ENCODE measurements at places on chromosomes 6 and 20.

DNA sequence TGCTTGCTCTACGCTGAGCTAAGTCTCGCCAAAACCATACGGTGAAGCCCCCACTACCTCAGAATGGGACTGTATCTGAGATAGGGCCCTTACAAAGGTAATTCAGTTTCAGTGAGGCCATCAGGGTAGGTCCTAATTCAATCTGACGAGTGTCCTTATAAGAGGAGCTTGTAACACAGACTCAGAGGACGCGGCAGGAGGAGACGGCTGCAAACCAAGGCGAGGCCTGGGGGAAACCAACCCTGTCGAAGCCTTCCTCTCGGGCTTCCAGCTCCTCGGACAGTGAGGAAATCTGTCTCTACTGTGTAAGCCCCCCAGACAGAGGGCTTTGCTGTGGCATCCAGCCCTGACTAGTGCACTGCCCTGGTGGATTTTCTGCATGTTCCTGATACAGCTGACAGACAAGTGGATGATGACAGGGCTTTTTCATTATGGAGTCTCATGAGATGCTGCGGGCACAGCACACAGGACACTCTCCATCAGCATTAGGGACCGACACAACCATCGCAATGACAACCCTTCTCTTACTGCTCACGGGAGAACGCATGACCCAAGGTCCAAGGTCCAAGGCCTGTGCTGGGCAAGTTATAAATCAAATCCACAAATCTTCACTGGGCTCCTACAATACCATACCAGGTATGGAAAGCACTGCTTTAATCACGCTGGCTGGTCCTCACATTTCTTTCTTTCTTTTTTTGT is 48.2 kb downstream of the SSR1 start:
- DNase-seq, result no peak

GRCh38 chr6:72418495-72418894 is 203.4 kb upstream of the KCNQ5 start:
- DNase-seq, result no peak

DNA sequence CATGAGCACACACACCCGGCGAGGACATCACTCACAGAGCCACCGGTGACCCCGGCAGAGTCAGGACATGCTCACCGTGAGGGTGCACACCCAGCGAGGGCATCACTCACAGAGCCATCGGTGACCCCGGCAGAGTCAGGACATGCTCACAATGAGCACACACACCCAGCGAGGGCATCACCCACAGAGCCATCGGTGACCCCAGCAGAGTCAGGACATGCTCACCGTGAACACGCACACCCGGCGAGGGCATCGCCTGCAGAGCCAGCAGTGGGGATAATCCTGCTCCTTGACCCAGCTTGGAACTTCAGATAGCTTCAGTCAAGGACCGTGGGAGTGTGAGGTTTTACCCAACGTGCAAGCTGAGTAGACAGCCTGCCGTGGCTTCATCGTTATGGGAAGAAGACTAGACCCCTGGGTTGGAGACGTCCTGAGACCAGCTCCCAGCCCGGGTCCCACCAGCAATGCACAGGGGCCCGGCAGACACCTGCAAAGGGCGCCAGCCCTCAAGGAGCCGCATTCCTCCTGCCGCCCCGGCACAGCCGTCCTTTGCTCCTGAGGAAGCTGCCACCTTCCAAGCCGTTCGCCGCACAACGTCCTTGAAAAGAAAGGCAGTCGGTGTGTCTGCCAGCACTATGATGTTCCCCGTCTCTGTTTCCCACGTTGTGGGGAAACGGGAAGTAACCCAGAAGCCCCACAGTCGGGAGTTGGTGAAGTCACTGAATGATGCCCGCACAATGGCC is 192.3 kb downstream of the DLL1 start:
- no peak for DNase-seq

DNA sequence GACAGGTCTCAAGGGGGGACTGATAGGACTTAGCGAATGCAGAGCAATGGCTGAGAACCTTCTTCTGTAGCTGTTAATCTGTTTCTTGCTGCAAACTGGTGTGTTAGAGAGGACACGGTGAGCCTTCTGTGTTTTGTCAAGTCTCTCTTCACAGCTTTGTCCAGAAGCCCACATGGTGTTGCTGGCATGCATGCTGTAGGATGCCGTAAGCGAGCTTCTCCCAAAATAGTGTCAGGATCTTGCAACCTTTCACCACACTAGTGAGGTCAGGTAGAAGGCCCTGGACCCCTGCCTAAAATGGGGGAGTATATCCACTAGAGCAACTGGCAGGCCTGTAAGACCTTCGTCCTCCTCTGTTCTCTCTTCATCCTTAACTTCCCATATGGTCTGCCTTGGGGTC is 51.9 kb upstream of the GLP1R start:
- DNase-seq, result no peak

DNA sequence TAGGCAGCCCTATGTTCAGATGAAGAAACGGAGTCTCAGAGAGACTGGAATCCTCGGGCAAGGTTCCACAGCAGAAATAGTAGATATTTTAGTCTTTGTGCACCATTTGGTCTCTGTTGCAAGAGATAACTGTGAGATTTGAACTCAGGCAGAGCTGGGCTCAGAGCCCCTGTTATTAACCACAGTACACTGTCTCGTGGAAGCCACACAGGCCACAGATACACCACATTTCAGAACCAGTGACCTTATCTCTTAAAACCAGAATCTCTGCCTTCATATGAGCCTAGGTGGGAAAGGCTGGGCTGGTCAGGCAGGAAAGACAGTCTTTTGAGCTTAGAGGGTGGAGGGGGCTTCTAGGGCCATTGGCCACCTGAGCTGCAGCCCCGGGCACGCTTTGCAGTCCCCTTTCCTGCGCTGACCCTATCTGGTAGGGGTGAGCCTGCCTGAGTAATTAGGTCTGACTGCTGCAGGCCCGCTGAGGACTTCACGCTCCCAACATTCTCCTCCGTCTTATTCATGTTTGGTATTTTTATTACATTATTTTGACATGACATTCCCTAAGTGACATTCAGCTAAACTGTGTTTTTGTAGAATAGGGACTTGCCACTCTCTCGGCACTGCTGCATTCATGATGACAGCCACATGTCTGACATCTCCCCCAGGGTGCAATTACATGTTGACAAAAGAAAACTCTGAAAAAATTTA is 71.1 kb downstream of the KCNB1 start:
- DNase-seq, result no peak

GRCh38 chr6:135066397-135066796 is 11.8 kb upstream of the HBS1L start:
- DNase-seq, result no peak

DNA sequence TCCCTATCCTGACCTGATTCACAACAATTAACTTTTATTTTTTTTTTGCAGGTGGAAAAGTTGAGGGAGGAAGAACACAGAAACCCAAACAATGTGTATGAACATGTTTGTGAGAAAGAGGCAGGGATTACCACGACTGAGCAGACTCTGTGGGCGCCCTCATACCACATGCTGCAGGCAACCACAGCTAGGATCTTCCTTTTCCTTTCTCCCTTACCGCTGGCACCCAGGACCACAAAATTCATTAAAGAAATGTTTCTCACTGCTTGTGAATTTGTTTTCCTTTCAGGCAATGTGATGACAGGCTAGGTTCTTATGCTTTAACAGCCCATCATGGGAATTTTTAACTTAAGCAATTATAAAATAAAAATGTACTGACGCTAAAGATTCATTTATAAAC is 287.1 kb downstream of the GMDS start:
- DNase-seq, result no peak

DNA sequence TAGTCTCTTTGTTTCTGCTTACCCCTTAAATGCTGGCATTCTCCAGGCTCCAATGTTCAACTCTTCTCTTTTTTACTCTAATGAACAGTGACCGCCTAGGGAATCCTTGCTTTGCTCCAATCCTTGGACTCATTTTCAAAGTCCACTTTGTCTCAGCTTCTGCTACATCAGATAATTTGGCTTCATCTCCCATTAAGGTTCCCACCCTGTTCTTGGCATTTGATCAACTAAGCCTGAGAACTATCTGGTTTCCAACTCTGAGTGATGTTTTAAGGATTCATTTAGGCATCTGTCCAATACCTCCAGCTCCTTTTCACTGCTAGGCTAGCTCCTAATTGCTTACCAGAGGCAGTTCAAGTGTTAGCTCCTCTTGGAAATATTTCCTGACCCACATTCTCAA is 64.9 kb downstream of the ME1 start:
- no peak for DNase-seq

GRCh38 chr20:46342451-46343347 is 34.4 kb upstream of the CDH22 start:
- DNase-seq, result no peak

- DNase-seq, result no peak
Observed at GRCh38 chr6:119735530-119735929, 386.0 kb upstream of the MAN1A1 start.

GRCh38 chr20:23159256-23159946 is 73.3 kb upstream of the CD93 start:
- DNase-seq, result no peak

GRCh38 chr6:23316131-23316530 is 746.8 kb downstream of the HDGFL1 start:
- DNase-seq, result no peak

- DNase-seq, result no peak
Observed at GRCh38 chr20:62242176-62242575, 3.9 kb downstream of the OSBPL2 start.

- DNase-seq, result no peak
Observed at GRCh38 chr20:47198254-47198671, 158.2 kb downstream of the ZMYND8 start.

- no peak for DNase-seq
Observed at GRCh38 chr6:166419717-166420116, 37.0 kb upstream of the MPC1 start.

DNA sequence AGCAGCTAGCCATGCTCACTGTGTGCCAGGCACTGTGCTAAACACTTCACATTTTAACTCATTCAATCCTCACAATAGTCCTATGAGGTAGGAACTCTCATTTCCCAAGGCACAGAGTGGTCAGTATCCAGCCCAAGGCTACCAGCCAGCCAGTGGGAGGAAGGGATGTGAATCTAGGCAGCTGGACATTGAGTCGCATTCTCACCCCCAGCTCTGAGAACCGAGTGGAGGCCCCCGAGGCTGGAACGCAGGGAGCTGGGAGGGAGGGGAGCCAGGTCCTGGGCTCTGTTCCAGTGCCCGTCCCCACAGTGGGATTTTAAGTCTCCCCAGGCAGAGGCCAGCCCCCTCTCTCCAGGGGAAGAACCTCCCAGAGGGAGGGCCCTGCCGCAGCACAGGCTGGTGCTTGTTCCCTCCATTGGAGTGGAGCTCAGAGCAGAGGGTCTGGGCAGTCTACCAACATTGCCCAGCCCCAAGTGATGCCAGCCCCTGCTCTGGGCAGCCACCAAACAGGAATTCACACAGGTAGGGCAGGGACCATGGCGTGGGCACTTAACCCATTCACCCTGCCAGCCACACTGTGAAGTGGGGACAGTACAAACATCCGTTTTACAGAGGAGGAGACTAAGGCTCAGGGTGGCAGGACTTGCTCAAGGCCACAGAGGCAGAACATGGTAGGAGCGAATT is 131.3 kb downstream of the CEBPB start:
- no peak for DNase-seq

DNA sequence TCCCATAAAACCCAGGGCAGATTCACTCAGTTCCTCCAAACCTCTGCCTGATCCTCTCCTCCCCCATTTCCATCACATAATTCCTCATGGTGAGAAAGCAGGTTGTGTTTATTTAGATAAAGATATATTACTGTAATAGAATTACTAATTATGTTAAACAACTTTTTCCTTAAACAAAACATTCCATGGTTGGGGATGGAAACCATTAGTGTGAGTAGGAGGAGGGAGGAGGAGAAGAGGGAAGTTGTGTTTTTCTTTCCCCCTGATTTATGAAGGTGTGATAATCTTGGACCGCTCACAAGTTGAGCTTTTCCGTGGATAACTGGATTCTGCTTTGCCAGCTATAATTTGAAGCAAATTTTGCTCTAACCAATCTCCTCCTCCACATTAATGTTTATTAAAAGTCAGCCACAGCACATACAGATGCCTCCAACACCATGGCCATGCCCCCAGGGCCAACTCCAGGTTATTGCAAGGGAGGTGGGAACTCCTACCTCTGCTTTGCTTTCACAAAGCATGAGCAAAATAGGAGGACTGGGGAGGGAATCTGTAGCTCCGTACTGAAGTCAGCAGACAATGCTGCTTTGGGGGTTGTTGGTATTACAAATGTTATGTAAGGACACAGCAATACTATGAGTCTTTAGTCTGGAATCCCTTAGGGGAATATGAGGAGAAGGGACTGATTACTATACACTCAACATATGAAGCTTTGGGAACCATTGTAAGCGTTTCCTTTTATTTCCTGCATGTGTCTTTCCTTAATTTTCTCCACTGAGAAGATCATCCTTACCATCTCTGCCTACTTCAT is 542.0 kb downstream of the DHX35 start:
- DNase-seq, result peak; percentile 38

DNA sequence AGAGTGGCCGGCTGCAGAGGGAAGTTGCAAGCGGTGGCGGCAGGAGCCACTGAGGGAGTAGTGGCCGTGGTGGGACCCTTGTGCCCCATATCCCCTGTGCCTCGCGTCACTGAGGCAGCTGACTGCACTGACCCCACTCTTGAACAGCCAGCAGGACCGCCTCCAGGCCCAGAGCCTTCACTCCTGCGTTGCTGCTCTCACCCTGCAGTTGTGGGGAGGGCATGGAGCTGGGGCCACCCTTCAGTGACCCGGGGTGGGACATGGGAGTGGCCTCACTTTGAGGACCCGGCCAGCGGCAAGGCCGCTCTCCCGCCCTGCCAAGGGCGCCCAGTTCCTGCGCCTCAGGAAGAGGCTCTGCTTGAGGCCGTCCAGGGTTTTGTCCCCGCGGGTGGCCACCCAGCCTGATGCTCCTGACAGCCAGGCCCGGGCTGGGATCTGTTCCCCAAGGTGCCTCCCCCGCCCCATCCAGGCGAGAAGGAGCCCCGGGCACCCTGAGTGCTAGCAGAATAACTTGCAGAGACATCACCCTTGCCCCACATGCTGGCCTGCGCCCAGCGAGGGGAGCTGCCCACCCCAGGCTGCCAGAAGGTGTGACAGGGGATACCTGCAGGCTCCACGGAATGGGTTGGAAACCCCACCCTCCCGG is 44.4 kb downstream of the HLA-DRA start:
- DNase-seq, result no peak

DNA sequence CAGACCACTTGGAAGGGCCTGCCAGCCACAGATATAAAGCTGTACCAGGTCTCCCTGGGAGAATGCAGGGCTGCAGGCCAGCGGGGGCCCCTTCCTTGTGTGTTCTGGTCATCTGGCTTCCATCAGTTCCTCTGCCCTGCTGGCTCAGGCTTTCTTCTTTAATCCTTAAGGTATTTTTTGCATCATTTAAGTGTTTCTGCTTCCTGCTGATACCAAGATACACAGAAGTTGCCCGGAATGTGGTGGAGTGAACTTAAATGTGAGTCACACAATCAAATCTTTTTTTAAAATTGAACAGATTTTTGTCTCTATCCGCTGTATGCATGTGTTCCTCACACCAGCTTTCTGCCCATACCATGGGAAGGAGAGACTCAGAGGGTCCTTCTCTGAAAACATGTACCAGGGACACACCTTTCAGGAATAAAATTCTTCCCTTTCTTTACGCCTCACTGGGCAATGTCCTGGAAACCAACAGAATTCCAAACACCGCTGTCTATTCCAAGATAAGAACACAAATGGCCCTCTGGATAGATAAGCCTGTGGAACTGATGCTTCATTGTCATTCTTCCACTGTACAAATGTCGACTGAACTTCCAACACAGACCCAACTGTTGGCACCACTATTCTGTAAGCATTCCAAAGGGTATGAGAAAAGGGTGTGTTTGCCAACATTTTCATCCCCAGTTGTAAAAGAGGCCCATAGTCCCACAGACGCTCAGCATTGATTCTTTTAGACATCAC is 206.2 kb upstream of the MYLIP start:
- DNase-seq, result no peak

Data from renal cortex interstitium (tissue), 15 donors.